ENCODE measurements at places on chromosomes 2 and 18. TPM values are rescaled to one million over a fixed set of nuclear protein-coding genes. Genes with fewer than 3 reads are reported as not detected.
A peak's percentile ranks its signal among the peaks of the same experiment; 100 is the strongest.

Gene EFR3B
- total RNA-seq, result 1.0 TPM

Gene ALK
- total RNA-seq, result not detected

DNA sequence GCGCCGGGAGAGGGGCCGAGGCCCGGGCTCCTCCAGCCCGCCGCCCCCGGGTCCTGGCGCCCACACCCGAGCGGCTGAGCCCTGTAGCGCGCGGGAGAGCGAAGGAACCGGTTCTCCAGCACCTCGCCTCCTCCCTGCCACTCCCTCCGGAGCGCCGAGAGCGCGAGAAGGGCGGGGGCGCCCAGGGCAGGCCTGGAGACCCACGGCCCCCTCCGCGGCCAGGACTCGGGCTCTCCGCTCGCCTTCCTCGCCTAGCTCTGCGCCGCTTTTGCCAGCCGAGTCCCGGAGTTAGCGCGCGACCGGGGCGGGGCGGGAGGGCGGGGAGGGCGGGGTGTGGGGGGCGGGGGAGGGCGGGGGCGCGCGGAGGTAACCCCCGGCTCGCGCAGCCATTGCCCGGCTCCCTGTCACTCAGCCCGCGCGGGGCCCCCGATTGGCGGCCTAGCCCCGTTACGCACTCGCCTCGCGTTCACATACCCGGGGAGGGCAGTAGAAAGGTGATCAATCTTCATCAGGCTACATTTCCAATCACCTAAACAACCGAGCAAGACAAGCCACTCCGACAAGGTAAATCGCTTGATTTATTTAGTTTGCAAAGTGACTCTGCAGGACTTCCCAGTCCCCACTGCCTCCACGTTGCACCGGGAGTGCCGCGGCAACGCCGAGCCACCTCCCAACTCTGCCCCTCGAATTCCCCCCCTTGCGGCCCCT is at the start of gene OTX1:
OTX1 (plus strand) TSS at position 497 of the 708 bp plus-strand sequence. CDS start 2,161 bp downstream, outside the sequence.
- H3K27me3 ChIP-seq, result peaks cover 89% of the 10 kb centered on the region
- peaks cover 59% of the 10 kb centered on the region for H3K4me1 ChIP-seq
- H3K36me3 ChIP-seq, result peaks cover 18% of the 10 kb centered on the region
- H3K27ac ChIP-seq, result no peak within 1 kb of the TSS
- no peak for DNase-seq
- H3K4me3 ChIP-seq, result peak within 1 kb of the TSS; percentile 75

GRCh38 chr2:204239411-204240165 is 303.0 kb downstream of the ICOS start:
- H3K27ac ChIP-seq, result no peak overlapping the region
- H3K4me3 ChIP-seq, result no peak overlapping the region
- peaks cover 10% of the 10 kb centered on the region for H3K27me3 ChIP-seq
- no peaks in the 10 kb centered on the region for H3K36me3 ChIP-seq
- H3K4me1 ChIP-seq, result no peaks in the 10 kb centered on the region

Gene C2orf92
- 15.0 TPM for total RNA-seq

GRCh38 chr18:76098674-76099411 is 396.2 kb downstream of the ZNF516 start:
- no peak overlapping the region for H3K4me3 ChIP-seq
- no peak overlapping the region for H3K27ac ChIP-seq
- H3K27me3 ChIP-seq, result no peaks in the 10 kb centered on the region
- no peaks in the 10 kb centered on the region for H3K36me3 ChIP-seq
- DNase-seq, result no peak
